ENCODE measurements at places on chromosomes 11 and 22.
A peak's percentile ranks its signal among the peaks of the same experiment; 100 is the strongest.

GRCh38 chr11:13313005-13313819, 35.6 kb downstream of the BMAL1 start:
- no peak for DNase-seq

- no peak for DNase-seq
Measured at GRCh38 chr22:42279425-42280020, 9.1 kb upstream of the TCF20 start.

GRCh38 chr22:27752771-27753170, 48.8 kb downstream of the MN1 start:
- DNase-seq, result no peak

DNA sequence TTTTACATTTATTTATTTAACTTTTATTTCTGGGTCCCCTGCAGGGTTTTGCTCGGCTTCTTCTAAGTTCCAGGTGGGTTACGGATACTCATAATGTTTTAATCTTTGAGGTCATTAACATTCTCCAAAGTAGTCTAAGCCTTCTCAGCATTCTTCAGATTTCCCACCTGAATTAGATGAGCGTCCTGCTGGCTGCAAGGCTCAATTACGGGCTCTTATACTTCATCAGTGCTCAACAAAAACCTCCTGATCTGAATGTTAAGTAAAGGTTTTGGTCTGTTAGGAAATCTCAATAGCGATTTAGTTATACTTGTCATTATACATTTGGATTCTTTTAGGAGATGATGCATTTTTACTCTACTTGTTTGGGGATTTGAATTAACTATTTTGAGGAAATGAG, 27.3 kb upstream of the NFRKB start:
- DNase-seq, result no peak

GRCh38 chr11:129225190-129225589, 33.1 kb upstream of the ARHGAP32 start:
- DNase-seq, result no peak

- DNase-seq, result no peak
Measured at GRCh38 chr11:112392904-112393303, 132.2 kb upstream of the PLET1 start.

DNA sequence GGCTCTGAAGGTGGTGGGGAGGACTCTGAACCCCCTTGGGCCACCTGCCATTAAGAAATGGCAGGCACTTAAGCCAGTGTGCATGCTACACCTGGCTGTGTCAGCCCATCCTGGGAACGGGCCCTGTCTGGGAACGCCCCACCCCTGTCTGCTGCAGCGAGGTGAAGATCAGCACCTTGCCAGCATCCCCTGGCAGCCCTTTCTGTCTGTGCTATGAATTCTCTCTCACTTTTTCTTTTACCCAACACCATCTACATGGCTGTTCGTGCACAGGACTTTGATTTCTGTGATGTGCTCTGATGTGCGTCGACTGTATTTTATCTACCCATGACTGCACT, 452.9 kb upstream of the B3GAT1 start:
- DNase-seq, result no peak

DNA sequence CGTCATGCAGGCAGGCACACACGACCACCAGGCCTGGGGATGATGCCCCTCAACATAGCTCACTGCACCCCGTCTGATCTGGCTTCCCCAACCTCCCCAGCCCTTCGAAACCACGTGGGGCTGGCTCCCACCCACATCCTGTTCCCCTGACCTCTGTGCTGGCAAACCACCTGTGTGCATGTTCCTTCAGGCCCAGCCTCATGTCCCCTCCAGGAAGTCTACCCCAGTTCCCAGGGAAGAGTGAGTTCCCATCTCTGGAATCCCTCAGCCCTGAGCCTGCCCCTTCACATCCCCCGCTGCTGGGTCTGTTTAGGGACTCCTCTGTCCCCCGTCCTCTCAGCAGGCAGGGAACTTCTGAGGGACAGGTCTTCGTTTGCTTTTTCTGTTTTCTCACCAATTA, 7.1 kb downstream of the SLC7A4 start:
- DNase-seq, result no peak

DNA sequence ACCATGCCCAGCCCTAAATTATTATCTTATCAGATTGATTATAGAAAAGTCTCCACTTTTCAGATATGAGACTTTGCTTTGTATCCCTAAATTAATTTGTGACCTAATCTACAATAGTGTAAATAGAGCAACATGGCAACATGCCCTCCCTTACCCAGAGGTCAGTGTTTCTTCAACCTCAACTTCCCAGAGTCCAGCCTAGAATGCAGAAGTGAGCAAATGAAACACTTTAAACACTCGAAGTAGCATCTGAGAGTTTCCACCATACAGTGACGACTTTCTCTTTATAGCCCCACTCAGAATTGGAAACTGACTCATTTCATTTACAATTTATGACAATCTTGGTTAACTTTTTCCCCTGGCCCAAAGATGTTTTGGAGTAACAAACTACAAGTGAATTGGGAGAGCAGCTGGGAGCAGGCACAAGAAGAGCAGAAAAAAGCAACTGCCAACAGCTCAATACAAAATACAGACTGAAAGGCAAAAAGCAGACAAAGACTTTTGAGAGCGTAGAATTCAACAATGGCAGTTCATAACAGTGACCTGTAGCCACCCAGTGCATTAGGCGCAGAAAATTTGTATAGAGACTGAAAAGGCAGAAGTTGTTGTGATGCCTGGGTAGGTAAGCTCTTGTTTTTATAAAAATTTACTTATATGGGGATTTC, 10.1 kb upstream of the BLID start:
- DNase-seq, result no peak

DNA sequence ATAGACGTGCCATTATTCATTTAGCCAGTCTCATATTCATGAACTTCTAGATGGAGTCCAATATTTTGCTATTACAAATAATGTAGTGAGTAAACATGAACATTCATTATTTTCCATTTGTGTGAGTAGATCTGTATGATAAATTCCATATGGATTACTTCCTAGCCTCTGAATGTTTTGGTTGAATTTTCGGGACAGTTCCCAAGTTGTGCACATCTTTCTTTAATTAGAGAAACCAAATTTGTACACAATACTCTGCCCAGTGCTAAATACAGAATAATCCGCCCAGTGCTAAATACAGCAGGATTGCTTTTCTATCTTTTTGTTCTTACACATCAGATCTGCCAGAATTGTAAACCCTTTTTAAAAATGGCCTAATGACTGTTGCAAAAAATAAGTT, 17.1 kb upstream of the APLP2 start:
- no peak for DNase-seq

- DNase-seq, result peak; percentile 29
Measured at GRCh38 chr11:95245038-95245437, 14.0 kb upstream of the SESN3 start.

DNA sequence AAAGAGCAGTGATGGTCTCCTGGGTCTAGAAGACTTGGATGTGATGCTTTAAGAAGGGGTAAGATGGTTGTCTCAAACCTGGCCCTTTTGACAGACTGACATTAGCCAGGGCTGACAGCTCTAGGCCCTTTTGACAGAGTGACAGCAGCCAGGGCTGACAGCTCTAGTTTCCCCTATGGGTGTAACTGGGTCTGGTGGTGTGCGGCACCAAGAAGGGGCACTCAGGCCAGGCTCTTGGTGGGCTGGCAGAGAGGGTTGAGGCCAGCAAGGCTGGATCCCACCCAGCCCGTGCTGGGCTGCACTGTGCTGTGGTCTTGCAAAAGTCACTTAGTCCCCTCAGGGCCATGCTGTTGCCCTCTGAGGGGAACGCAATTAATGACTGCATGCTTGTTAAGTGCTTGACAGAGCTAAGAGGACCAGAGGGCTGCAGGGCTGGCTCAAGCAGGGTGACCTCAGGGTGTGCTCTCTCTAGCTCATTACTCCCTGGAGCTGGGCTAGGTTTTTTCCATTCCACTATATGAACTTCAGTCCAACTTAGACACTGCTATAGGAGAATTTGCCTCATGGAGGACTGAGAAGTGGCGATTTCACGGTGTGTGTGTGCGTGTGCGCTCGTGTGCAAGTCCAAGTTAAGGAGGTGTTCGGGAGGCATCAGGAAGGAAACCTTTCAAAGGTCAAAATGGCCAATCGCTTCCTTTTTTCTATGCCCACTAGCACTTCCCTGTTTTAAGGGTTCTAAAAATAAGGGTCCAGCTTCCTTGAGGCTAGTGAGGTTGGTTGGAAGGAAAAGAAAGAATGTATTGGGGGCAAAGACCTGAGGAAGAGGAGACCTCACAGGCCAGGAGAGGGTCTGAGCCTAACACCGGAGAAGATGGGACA, 4.4 kb downstream of the UBASH3B start:
- no peak for DNase-seq

DNA sequence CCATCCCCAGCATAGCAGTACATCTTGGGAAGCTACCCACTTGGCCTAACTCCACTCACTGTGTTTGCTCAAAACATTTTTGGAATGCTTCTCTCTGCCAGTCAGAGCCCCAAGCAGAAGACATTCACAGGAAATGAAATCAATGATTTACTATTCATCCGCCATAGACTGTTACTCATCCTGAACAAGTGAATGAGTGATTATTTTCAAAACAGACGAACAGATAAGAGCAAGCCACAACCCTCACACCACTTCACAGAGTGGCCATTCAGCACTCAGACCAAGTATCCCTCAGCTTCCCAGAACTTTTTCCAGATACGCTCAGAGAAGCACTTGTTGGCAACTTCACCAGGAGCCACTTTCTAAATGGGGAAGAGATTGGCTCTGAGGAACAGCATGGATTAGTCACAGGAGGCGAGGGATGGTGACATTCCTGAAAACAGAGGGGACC, 13.0 kb upstream of the UBASH3B start:
- no peak for DNase-seq

- DNase-seq, result no peak
Measured at GRCh38 chr11:95567685-95568084, 221.9 kb downstream of the FAM76B start.

GRCh38 chr22:49536571-49537131, 291.0 kb downstream of the BRD1 start:
- no peak for DNase-seq

All from stimulated activated CD4-positive, alpha-beta T cell treated with anti-CD3 and anti-CD28 coated beads, Interleukin-1b, Interleukin-23, amount 100 ng/mL, for 48 hours (primary cell).